ENCODE measurements at places on chromosomes 13 and 19.
A peak's percentile ranks its signal among the peaks of the same experiment; 100 is the strongest.

DNA sequence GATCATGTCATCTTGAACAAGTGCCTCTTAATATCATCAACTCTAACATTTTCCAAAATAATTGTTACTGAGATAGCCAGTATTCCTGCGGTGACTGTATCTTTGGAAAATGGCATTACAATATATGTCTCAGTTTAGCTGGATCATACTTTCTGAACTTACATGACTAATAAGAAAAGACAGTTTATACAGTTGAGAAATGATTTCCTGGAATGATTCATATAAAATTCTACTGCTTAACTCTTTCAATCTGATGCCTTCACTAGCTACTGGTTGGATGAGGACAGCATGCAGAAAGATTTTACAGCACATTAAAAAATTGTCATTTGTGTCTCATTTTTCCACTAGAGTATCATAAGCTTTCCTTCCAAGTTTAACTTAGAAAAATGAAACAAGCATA lies 302.1 kb downstream of the PCDH17 start:
- no peak for DNase-seq

GRCh38 chr13:69641773-69642172 lies 465.9 kb upstream of the ATXN8OS start:
- no peak for DNase-seq

DNA sequence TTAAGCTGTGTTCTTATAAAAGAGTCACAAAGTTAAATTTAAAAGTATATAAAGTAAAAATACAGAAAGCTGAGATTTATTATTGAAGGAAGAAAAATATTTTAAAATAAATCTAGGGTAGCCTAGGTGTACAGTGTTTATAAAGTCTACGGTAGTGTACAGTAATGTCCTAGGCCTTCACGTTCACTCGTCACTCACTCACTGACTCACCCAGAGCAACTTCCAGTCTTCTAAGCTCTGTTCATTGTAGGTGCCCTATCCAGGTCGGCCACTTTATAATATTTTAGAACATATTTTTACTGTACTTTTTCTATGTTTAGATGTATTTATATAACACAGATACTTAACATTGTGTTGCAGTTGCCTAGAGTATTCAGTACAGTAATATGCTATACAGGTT lies 47.4 kb downstream of the NDFIP2 start:
- DNase-seq = no peak

GRCh38 chr19:4693471-4694121 lies 23.5 kb upstream of the MYDGF start:
- DNase-seq = no peak

GRCh38 chr19:14683439-14683838 lies 6.4 kb upstream of the ZNF333 start:
- peak; percentile 55 for DNase-seq

DNA sequence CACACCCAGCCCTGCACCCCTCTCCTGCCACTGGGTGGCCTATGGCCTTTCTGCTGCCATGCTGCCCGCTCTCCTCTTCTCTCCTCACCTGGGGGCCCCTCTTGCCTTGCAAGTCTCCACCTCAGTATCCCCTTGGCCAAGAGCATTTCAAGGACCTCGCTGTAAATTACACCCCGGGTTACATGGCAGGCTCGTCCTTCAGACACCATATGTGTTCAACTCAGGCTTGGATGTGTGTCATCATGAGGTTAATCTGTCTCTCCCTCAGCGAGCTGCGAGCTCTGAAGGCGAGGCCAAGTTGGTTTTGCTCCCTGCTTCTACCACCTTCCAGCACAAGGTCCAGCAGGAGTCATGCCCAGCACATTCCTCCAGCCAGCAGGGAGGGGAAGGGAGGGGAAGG lies 74.8 kb upstream of the TM9SF2 start:
- DNase-seq = no peak

- no peak for DNase-seq
Measured at GRCh38 chr13:52751196-52751595, 11.6 kb upstream of the CNMD start.

- DNase-seq = no peak
Measured at GRCh38 chr13:90008707-90009149, 1338.8 kb upstream of the MIR17HG start.

- no peak for DNase-seq
Measured at GRCh38 chr13:67574320-67575233, 344.4 kb upstream of the PCDH9 start.

GRCh38 chr13:104577071-104577815 lies 1511.0 kb upstream of the SLC10A2 start:
- no peak for DNase-seq

DNA sequence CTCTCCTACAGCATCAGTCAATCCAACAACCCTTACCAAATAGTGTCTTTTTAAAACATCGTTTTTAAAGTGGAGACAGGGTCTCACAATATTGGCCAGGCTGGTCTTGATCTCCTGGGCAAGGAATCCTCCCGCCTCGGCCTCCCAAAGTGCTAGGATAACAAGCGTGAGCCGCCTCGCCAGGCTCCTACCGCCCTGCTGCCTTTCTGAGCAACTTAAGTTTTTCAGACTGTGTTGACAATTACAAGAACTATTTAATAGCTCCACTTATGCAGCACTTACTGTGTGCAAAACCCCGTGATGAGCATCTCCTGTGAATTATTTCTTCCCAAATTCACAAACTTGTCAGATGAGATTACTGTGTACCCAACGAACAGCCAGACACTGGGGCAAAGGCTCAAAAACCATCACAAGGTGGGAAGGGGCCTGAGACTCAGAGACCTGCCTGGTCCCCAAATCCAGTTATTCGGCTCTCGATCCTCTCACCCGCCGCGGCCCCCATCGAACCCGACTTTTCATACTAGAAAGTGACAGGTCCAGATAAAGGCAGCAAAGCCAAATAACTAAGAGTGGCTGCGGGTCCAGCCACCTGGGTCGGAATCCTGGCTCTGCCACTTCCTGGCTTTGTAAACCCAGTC lies 581 bp downstream of the RPL18 start:
- DNase-seq = peak; percentile 83

DNA sequence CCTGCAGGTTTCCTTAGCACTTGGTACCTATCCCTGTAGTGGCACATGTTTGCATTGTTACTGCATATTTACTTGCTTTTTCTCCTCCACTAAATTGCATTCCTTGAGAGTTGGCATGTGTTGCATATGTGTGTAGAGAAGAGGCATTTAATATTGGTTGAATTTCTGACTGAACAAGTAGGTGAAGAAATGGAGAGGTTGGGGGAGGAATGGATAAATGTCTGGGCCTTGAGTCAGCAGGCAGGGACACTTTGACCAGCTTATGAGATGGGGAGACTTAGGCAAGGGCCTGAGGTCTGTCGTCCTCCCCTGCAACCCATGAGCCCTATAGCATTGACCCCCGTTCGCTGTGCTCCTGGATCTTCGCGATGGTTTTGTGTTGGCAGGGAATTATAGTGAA lies 2.0 kb upstream of the GPR18 start:
- DNase-seq = peak; percentile 34

DNA sequence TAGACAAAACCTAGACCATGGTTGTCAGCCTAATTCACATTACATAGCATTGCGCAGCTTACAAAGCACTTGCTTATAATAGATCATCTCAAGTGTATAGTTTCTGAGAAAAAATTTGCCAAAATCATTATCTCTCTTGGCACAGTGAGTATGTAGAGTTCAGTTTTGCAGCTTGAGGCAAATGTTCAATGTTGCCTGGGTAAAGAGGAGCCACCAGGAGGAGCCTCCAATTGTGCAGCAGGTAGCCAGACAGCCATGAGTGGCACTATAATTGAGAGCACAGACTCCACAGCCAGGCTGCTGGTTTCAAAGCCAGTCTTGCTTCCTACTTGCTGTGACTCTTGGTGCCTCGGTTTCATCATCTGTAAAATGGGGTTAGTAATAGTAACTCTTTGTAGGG lies 24.0 kb upstream of the OLFM4 start:
- no peak for DNase-seq

DNA sequence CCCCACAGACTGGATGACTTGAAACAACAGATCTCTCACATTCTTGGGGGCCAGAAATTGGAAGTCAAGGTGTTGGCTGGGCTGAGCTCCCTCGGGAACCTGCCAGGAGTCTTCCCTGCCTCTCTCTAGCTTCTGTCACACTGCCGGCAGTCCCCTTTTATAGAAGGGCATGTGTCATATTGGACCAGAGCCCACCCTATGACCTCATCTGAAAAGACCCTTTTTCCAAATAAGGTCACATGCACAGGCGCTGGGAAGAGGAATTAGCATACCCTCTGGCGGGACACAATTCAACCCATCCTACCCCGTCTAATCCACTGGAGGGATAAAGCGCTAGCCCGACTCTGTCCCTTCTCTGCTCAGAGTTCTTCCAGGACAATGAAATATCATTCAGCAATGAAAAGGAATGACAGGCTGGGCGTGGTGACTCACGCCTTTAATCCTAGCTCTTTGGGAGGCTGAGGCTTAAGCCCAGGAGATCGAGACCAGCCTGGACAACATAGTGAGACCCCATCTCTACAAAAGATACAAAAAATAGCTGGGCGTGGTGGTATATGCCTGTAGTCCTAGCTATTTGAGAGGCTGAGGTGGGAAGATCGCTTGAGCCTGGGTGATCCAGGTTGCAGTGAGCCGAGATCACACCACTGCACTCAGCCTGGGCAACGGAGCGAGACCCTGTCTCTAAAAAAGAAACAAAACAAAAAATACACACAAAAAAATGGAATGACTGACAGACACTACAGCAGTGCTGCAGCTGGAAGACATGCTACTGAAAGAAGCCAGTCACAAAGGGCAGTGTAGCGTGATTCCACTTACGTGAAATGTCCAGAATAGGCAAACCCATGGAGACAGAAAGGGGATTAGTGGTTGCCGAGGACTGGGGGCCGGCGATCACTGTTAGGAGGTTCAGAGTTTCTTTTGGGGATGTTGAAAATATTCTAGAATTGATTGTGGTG lies 28.5 kb downstream of the MEIS3 start:
- DNase-seq = no peak

DNA sequence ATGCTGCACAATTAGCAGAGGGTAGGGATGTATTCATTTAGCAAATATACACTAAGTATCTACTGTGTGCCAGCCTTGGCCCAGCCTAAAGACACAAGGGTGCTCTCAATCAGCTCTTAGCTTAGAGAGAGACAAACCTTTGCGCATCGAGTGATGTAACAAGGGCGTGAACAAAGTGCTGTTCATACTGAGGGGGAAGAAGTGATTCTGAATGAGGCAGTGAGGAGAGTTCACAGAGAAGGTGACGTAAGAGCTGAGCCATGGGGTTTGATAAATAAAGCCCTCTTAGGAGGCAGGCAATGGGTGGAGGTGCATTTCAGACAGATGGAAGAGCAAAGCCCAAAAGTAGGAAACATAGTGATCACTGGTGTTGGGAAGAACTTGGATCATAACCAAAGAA lies 68.5 kb downstream of the FLT1 start:
- no peak for DNase-seq

GRCh38 chr19:11281356-11282049 lies 14.5 kb upstream of the TSPAN16 start:
- DNase-seq = no peak

GRCh38 chr13:110129539-110130186 lies 177.3 kb downstream of the COL4A1 start:
- no peak for DNase-seq

- DNase-seq = no peak
Measured at GRCh38 chr19:51108805-51109146, 567 bp upstream of the CTU1 start.

DNA sequence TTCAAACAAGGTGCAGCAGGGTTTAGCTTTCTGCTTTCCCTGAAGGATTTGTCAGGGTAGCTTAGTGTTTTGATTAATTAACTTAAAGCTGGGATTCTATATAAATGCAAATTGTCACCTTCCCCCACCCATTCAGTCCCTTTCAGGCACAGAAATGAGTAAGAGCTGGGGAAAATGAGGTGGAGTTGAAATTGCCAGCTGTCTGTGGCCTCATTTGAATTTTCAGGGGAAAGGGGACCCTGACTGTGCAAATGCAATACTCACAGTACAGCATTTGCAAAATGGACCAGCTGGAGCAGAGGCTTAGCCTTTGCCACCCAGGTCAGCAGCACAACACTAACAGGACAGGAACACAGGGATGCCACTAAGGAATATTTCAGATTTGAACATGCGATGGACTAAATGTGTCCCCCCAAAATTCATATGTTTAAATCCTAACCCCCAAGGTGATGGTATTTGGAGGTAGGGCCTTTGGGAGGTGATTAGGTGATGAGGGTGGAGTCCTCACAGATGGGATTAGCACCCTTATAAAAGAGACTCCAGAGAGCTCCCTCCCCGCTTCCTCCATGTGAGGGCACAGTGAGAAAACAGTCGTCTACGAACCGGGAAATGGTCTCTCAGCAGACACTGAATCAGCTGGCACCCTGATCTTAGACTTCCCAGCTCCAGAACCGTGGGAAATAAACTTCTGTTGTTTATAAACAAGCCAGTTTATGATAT lies 59.5 kb upstream of the CYSLTR2 start:
- DNase-seq = no peak

DNA sequence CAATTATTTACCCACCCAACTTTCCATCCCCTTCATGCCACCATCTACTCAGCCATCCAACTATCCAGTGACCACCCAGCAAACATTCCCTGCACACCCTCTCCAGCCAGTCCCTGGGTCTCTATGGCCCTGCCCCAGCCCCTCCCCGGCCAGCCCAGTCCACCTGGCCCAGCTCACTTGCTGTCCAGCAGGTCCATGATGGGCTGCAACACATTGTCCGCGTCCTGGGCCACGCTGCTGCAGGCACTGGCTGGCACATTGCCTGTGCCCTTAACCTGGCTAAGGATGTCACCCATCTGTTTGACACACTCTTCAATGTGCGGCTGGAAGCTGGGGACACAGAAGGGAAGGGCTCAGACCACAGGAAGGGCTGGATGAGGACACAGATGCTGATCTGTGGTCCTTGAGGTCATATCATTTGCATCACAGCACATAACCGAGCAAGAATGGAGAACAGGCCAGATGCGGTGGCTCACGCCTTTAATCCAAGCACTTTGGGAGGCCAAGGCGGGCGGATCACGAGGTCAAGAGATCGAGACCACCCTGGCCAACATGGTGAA lies 61.6 kb downstream of the UNC13A start:
- peak; percentile 29 for DNase-seq

- DNase-seq = peak; percentile 45
Measured at GRCh38 chr13:73656863-73657262, 477.3 kb downstream of the KLF12 start.

DNA sequence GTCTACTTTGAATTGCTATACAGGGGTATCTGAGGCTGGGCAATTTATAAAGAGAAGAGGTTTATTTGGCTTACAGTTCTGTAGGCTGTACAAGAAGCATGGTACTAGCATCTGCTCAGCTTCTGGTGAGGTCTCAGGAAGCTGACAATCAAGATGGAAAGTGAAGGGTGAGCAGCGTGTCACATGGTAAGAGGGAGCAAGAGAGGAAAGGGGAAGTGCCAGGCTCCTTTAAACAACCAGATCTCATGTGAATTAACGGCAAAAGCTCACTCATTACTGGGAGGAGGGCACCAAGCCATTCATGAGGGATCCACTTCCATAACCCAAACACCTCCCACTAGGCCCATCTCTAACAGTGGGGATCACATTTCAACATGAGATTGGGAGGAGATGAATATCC lies 222.4 kb downstream of the TDRD3 start:
- no peak for DNase-seq

- DNase-seq = peak; percentile 66
Measured at GRCh38 chr19:17370026-17370587, 7.0 kb downstream of the PLVAP start.

- peak; percentile 90 for DNase-seq
Measured at GRCh38 chr13:110914331-110915056, 375 bp downstream of the ANKRD10 start.

All from osteoblast (primary cell).